Activated T-helper 9 cell treated with anti-CD3 and anti-CD28 coated beads, Interleukin-2, amount 50 U/mL, for 16 hours (primary cell): ENCODE measurements at places on chromosomes 13 and 19.

DNA sequence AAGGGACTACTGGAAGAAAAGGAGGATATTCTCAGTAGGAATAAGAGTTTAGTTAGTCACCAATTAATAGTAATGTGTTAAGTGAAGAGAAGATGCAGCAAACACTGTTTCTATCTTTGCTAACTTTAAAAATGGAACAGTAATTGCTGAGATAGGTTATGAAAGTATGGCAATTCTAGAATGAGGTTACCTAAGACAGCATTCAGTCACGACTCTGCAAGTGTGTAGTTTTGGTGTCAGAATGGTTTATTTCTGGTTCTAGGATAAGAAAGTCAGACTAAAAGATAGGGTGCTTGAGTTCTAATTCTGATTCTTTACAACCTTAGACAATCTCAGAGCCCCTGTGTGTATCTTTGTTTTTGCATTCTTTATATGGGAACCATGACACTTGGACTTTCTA is 138.1 kb downstream of the POU4F1 start:
- no peak for DNase-seq

- DNase-seq: no peak
These were observed 240.5 kb downstream of the ENOX1 start for GRCh38 chr13:43546251-43546650.

DNA sequence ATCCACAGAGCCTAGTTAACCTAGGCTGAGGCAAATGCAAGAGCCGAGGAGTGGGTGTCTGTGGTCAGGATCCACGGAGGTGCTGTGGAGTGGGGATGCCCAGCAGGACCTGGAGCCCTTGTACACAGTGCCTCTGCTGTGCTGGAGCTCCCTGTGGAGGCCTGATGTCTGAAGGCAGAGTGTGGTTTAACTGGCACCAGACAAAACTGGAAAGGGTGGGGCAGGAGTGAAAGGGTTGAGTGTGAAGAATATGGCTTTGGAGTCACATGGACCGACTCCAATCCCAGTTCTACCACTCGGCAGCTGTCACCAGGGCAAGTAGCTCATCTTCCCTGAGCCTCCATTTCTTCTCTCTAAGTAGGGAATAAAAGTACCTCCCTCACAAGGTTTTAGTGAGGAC is 60.3 kb upstream of the GPR12 start:
- no peak for DNase-seq

DNA sequence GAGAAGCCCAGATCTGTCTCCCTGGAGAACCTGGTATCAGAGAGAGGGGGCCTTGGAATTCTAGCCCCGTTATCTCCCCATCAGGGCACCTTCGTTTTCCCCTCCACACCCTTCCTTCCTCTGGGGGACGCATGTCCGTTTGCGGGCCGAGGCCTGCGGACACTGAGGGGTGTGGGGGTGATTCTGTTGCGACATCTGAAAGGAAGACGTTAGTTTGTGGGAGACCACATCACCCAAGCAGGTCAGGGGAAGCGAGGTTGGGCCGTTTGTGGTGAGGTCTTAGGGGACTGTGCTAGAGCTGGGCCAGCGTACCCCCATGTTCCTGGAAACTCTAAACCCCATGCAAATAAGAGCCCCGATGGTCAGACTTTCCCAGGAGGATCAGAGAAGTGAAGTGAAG is 3.7 kb upstream of the HSH2D start:
- no peak for DNase-seq

DNA sequence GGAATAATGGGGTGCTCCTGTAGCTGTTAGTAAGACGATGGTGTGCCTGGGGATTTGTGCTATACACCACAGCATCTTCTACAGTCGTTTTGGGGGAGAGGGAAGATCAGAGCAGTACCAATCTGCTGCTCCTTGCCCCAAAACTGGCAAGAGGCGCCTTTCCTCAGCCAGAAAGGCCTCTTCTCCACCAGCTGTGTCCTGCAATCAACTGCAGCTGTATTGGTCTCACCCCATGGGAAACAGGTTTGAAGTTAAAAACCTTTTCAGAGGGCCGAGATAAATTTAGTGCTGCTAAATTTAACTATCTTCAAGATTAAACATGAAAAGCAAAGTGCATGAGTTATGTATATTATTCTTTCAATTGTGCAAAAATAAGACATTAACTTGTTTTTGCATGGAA is 1.2 kb upstream of the RNASEH2B start:
- DNase-seq: no peak

DNA sequence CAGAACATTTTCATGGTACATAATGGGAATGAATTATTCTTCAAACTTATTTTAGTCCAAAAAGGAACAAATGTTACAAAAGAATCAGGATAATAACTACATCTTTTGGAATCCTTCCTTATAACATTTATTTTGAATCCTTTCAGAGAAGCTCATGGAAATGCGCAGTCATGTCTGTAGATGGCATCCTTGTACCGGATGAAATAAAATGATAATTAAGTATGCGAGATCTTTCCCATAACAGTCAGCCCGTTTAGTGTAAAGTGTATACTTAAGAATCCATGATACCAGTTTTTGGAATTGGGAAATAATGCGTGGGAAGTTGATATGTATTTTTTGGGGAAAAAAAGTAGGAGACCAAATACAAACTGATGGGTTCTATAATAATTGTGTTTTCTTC is 418.8 kb downstream of the GPC5 start:
- DNase-seq: no peak

DNA sequence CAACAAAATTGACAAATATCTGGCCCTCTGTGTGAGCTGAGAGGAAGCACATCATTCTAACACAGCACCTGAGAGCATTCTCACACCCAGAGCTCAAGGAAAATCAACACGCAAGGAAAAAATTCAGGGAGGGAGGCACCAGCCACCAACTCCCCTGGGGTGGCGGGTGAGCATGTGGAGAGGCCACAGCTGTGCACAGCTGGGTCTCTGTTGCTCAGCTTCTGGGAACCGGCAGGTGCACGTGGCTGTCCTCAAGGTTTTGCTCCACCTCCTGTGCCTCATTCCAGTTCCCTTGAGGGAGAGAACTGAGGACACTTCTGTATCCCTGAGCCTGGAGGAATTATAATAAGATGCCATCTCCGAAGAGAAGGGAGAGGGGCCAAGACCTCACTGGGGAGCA is 134.0 kb downstream of the USP12 start:
- DNase-seq: no peak

DNA sequence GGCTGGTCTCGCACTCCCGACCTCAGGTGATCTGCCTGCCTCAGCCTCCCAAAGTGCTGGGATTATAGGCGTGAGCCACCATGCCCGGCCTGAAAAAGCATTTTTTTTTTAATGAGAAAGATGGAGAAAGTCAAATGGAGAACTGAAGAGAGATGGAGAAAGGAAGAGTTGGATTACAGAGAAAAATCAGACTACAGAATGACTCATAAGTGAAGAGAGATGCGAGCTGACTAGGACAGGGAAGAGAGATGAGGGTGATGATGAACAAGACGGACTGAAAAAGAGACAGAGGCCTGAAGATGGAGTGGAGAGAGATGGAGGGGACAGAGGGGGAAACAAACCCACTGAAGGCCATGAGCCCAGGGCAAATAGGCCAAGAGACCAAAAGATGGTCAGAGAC is 1.5 kb downstream of the DHX34 start:
- no peak for DNase-seq

DNA sequence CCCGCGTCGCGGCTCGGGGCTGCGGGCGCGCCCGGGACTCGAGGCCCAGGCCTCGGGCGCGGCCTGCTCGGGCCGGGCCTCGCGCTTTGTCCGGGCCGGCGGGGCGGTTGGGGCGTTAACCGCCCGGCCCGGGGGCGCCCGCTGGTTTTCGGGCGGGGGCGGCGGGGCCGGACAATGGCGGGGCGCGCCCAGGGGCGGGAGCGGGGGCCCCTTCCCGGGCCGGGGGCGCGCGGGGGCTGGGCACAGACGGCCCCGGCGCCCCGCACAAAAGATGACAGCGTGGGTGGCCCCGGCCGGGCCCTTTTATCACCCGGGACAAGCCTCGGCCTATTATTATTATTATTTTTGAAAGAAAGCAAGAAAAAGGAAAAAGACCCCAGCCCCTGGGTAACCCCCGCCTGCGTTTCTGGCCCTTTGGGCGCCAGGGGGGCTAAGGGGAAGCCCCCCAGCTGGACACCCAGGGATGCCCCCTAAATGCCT is 419 bp downstream of the KDM4B start:
- DNase-seq: no peak

DNA sequence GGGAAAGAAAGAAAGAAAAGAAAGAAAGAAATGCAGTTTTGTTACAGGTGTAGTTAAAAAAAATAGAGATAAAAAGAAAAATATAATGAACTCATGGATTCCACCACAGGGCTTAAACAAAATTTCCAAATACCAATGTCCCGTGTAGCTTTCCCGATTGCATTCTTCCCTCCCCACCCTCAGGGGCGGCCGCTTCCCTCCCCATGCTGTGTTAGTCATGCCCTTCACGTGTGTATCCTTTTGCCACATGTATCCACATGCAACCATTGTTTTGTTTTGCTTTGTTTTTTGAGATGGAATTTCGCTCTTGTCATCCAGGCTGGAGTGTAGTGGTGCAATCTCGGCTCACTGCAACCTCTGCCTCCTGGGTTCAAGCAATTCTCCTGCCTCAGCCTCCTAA is 3.6 kb upstream of the KMT5C start:
- no peak for DNase-seq

- no peak for DNase-seq
These were observed 1041.7 kb upstream of the MIR17HG start for GRCh38 chr13:90305796-90306195.

DNA sequence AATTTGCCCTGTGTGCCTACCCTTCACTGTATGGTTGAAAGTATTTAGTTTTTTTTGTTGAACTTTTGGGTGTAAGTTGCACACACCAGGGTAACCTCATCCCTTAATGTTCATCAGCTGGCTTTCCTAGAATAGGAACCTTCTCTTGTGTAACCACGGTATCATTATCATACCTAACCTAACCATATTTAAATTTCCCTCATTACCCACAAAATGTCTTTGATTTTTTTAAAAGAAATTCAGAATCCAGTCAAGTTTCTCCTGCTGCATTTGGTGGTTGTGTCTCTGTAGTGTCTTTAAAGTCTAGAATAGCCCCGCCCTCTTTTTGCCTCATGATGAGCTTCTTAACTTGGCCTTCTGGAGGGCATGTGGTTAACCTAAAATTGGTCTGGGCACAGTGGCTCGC is 80.3 kb downstream of the RYR1 start:
- DNase-seq: no peak

- DNase-seq: no peak
These were observed 41.8 kb downstream of the RNASEH2B start for GRCh38 chr13:50951366-50951765.

GRCh38 chr13:106678646-106679418 is 110.9 kb upstream of the ARGLU1 start:
- DNase-seq: no peak

DNA sequence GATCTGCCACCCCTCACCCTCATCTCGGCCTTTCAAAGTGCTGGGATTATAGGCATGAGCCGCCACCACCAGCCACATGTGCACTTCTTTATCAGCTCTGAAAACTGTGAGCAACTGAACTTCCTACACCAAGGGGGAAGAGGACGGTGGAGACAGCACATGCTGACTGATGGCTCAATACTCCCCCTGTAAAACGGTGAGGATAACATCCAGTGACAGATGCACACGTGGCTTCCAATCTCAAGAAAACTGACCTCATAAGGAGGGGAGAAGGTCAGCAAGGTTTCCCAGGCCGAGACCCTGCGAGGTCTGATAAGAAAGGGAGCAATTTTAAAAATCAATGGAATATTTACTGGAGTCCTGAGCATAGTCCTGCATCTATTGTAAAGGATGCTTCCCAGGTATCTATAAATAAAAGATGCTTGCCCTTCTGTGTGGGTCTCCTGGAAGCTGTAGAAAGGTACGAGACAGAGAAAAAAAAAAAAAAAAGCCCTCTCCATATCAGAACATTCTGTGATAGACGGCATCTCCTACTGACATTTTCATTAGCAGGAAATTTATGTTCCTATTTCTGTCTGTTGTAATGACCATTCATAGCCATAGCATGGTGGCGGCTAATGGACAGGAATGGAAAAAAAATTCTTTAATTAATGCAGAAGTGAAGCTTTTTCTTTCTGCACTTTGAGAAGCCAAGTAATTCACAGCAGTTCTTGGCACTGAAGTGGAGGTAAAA is 385.1 kb downstream of the ZNF536 start:
- no peak for DNase-seq

DNA sequence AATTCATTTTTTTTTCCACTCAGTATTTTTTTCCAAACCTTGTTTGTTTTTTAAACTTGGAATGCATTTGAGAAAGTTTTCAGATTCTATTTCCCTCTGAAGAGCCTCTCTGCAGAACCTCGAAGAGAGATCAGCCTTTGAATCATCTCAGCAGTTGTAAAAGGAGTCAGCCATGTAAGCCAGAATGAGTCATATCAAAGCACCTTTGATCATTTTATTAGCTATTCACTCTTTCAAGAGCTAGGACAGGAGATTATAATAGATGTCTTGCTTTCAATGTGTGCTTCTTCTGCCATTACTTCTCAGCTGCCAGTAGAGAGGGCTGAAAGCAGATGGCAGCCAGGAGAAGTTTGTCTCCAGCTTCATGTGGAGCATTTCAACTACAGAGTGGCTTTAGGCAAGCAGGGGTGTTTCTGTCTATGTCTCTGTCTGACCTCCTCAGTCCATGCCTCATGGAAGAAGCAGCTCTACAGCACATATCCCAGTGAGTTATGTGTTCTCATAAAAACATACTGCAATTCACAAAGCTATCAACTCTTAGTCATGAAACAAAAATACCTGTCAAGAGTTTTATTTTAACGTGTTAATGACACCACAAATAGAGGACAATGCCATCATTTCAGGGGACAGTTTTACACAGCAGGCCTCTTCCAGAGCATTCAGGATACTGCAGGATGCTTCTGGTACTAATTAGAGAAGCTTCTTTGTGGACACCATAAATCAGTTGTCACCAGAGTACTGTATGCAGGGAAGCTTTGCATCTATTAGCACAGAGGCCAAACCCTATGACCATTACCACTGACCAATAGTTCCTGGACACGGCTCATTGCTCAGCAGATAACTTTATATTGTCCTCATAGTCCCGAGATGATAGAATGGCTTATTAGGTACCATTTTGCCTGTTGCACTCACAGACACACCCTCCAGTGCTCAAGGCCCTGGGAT is 94.3 kb downstream of the NHLRC3 start:
- DNase-seq: no peak

DNA sequence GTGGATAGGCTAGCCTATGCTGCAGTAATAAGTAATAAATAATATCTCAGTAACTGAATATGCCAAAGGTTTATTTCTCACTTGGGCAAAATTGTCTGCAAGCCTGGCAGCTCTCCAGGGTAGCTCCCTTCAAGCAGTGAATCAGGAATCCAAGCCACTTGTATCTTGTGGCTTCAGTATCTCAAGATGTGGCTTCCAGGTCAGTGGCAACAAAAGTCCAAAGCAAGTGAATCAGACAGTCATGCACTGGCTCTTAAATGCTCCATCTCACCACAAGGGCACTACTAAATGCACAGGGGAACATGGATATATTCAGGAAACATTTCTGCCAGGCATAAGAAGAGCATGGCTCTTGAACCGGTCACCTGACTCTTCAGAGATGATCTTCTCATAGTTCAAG is 126.3 kb downstream of the KCTD12 start:
- DNase-seq: no peak

GRCh38 chr13:80336776-80337287 is 4.1 kb downstream of the SPRY2 start:
- no peak for DNase-seq

- no peak for DNase-seq
These were observed 4.6 kb upstream of the CEACAM1 start for GRCh38 chr19:42532891-42533290.

GRCh38 chr19:31066385-31066784 is 282.9 kb downstream of the TSHZ3 start:
- DNase-seq: no peak

GRCh38 chr13:80070024-80070703 is 270.8 kb downstream of the SPRY2 start:
- no peak for DNase-seq
